ENCODE measurements at places on chromosomes 7 and 10.

- no peak for DNase-seq
These were observed 150.6 kb upstream of the STEAP4 start for GRCh38 chr7:88457320-88457719.

GRCh38 chr10:118045158-118045836 is 1.4 kb downstream of the RAB11FIP2 start:
- no peak for DNase-seq

GRCh38 chr10:95664543-95664942 is 8.0 kb upstream of the ALDH18A1 start:
- DNase-seq: no peak

GRCh38 chr7:12754179-12754578 is 66.7 kb downstream of the ARL4A start:
- DNase-seq: no peak

DNA sequence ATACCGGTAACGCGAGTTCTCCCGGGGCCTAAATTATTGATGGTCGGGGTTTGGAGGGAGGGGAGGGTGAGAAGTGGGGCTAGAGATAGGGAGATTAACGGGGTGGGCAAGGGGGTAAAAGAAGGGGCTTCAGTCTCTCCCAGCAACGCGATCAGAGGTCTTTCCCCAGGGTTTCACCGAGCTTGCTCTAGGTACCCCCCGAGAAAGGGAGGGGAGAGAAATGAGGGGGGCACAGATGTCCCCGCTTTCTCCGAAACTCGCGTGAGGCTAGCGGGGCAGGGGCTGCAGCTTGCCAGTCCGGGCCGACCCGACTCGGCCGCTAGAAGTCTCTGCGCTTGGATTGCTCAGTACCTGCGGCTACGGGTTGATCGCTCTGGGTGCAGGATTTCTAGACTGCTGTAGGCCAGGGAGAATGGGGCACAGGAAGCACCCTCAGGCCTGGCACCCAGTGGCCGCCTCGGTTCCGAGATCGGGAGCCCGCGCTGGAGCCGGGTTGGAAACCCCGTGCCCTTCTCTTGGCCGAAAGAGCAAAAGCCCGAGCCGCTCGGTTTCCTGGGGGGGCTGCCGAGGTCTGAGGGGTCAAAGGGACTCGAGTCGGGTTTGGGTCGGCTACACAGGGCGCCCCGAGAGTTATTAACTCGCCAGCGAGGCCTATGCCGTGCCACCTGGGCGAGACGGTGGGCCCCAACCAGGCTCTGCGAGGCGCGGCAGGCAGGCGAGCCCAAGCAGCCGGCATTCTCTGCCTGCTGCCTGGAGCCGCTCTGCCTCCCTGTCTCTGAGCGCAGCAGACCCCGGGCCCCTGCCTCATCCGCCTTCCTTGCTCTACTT is 3.1 kb downstream of the PAX2 start:
- DNase-seq: no peak
